ENCODE measurements at places on chromosomes 1 and 21.

- no peak for DNase-seq
Measured at GRCh38 chr1:55986003-55986402, 593.4 kb downstream of the PLPP3 start.

GRCh38 chr1:234500269-234500668, 21.3 kb upstream of the TARBP1 start:
- DNase-seq = no peak

GRCh38 chr1:115807723-115808122, 33.2 kb downstream of the NHLH2 start:
- DNase-seq = no peak

GRCh38 chr1:161282991-161283390, 24.4 kb downstream of the PCP4L1 start:
- no peak for DNase-seq

DNA sequence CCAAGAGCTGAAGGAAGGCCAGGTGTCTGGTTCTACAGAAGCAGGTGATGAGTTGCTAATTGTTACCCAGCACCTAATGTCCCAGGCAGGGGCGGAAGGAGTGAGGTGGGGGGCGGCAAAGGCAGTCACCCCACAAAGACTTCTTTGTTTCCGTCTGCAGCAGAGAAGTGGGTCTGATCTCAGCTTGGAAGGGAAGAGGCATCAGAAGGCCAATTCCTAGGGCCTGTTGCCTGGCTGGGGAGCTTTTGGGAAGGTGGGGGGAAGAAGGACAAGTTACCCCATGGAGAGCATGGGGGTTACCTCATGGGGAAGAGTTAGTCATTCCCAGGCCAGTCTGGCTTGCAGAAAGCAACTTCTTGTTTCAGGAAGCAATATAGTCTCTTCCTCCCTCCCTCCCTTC, 10.9 kb downstream of the IGSF21 start:
- DNase-seq = no peak

DNA sequence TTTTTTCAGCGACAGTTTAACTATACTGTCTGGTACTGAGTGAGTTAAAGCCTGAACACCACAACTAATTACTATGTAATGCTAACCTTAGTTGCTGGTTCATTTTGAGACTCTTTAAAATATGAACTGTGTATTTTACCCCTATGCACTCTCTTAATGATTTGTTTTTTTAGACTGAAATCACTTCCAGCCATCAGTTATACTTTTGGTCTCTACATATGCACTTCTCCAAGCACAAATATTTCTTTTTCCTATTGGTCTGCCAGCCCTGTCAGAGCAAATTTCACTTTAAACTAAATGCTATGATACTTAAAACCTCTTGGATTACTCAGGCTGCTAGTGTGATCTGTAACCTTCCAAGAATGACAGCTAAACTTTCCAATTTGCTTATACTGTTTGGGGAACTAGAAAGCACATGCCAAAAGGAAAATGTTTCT, 38.1 kb upstream of the SCYL3 start:
- no peak for DNase-seq

DNA sequence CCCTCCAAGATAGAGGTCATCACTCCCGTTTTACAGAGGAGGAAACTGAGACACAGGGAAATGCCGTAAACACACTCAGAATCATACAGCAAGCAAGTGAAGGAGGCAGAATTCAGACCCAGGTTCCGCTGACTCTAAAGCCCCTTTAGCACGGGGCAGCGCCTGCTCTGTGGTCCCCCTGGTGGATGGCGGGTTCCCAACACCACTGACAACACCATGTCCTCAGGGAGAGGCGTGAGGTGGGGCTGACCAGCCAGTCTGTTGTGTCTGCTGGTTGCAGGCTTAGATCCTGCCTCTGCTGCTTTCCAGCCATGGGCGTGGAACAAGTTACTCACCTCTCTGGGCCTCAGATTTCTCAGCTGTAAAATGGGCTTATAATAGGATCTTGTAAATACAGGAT, 617.3 kb downstream of the MATN1 start:
- DNase-seq = no peak

- DNase-seq = no peak
Measured at GRCh38 chr1:114310695-114311271, 157.1 kb upstream of the SYT6 start.

DNA sequence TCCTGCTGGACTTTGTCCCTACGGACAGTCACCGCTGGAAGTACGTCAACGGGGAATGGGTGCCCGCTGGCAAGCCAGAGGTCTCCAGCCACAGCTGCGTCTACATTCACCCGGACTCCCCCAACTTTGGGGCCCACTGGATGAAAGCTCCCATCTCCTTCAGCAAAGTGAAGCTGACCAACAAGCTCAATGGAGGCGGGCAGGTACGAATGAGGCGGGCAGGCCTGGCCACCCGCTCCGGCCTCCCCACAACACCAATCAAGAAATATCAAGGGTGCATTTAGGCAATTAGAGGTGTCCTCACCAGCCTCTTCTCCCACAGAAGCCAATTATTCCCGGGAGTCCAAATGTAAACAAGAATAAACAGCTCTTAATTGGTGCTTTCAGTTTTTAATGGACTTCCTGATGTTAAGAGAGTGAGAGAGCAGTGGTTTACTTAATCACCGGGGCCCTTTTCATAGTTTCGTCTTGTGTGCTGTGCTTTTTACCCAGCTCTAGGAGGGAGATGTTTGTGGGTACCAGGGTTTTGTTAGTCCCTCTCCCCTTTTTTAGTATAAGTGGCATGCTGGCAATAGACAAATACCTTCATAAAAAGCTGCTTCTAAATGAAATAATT, 10.7 kb downstream of the TBX19 start:
- DNase-seq = no peak
